T-helper 22 cell (primary cell): ENCODE measurements at places on chromosomes 7 and 10.

DNA sequence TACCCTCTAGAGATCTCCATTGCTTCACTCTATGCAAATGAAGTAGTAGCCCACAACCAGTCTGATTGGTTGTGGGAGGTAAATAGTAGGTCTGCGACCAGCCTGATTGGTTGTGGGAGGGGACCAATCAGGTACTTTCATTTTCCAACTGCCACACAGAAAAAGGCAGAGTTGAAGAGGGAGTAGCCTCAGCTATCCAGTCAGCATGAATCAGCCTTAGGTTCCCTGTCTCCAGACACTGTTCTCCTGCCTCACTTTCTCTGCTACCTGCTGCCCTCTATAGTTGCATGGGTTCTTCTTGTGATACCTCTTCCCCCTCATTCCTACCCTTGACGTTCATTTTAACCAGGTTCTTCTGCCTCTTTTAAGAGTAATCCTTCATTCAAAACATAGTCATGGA lies 114.5 kb upstream of the LYZL1 start:
- no peak for DNase-seq

GRCh38 chr10:75117995-75118394 lies 6.5 kb downstream of the SAMD8 start:
- DNase-seq: no peak

- DNase-seq: no peak
Observed at GRCh38 chr7:100728196-100728595, 5.2 kb upstream of the ZAN start.

GRCh38 chr10:59383436-59383835 lies 21.1 kb upstream of the FAM13C start:
- no peak for DNase-seq

- no peak for DNase-seq
Observed at GRCh38 chr10:58023341-58024073, 244.2 kb downstream of the IPMK start.

DNA sequence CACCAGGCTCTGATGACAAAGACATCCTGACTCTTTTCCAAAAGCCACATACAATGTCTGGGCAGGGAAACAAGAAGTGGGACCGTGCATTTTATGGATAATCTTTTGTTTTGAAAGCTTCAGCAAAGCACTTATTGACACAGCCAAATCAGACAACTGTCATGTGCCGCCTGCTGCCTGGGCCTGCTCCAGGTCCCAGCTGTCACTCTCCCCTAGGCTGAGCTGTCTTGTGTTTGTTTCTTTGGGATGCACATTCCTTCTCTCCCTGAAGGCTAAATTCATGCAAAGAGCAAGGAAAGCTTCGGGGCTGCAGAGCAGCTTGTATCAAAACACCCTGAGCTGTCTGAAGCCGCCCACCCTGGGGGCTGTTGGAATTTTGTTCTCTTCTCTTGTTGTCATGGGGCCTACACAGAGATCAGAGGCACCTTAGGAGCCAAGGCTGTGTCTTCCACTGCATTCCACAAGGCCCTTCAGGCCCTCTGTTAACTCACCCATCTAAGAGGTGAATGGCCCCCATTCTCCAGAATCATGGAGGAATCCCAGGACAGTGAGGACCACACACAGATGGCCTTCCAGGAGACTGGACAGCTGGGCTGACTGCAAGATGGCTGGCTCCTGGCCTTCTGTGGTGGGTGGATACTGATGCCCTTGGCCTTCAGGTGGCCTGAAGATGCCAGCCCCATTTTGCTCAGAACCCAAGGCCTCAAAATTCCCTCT lies 17.8 kb upstream of the SLC18A2 start:
- DNase-seq: no peak

GRCh38 chr10:131868436-131868835 lies 32.4 kb upstream of the PPP2R2D start:
- no peak for DNase-seq
